Neural progenitor cell (in vitro differentiated cells): ENCODE measurements at places on chromosomes 7 and 10.

DNA sequence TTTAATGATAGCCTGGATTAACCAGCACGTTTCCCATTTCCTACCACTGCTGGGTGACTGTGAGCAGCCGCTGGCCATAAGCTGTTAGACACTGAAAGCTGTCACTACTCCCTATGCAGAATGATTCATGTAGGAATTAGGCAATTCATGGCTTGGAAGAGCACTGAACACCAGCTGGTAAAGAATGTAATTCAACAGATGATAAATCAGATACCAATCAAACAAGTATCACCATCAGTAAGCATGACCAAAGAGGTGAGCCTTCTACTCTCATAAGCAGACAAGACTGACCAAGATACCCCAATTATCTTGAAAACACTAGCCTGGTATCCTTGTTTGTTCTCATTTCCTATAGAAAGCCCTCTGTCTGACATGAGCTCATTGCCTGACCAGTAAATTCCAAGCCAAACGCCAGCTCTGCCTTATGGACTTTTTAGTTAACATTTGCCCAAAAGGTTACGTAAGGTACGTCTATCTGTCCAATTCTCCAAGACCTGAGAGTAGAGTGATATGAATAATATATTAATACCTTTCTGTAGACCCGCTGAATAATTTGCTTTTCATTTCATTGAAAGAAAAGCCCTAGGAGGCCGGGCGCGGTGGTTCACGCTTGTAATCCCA lies 127.7 kb downstream of the ELMO1 start:
- no peak for DNase-seq

DNA sequence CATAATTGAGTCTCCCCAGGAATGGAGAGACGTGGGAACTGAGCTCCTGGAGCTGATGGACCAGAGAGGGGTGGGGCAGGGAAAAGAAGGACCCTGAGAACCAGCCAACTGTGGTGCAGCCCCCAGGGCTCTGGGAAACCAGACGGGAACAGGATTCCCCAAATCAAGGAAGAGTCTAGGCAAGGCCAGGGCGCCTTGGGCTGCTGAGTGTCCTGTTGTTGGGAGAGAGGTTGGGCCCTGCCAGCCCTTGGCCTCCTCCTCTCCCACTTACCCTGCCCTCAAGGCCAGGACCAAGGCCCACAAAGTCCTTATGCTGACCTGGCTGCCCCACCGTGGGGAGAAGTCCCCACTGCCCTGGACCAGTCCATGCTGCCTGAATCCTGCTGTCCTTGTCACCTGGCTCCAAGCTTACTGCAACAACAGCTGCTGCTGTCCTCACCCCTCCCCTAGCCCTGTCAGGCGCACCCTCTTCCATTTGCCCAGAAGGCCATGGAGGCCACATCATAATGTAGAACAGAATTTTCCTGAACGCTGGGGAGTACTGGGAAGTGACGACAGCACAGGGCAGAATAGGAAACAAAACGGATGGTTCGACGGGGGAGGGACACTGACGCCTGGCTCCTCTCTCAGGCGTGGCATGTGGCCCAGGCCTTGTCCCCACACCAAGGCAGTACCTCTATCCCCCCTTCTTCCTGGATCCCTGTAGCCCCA lies 132.9 kb upstream of the ZMIZ1 start:
- DNase-seq = no peak

- DNase-seq = peak; percentile 76
Measured at GRCh38 chr10:25226775-25227682, 52.2 kb downstream of the GPR158 start.

DNA sequence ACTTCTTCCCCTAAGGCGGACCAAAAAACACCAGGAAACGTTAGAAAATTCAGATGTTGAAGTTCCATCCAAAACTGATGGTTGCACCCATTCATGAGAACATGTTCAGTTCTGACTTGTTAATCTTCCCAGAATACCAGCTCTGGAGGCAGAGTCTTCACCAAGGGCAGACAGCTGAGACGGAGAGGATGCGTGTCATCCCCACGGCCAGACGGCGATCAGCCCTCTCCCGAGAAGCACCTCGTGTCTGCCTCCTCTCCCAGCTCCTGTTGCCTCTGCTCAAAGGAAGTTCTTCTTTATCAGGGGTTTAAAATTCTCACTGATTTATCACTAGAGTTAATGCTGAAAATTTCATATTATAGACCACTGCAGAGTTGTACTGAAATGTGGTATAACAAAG lies 269.7 kb downstream of the ZMYND11 start:
- DNase-seq = no peak
